CMK (cell line): ENCODE measurements at places on chromosomes 12 and 14.

DNA sequence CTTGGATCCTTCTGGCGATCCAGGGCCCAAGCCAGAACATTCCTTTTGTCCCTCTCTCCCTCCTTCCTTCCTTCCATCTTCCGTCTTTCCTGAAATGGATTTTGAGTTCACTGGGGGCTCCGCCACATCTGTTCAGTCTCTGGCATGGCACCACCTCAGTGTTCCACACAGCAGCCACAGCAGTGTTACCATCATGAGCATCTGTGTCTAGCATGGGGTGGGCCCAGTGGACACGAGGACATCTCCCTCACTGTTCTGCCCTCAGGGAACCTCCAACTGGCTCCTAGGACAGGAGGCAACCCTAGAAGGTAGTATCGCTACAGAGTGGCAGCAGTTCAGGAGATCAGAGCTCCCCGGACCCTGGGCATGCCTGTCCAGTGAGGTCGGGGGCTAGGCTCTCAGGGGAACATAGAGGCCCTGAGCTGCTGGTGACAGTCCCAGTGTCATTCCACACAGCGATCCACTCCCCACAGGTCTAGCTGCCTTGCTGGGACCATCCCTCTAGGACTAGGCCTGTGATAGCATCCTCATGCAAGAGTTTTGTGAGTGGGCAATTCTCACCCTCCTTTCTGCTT is 59.0 kb downstream of the GALNT16 start:
- DNase-seq, result no peak

- DNase-seq, result no peak
These were observed 2.3 kb downstream of the CCND2 start for GRCh38 chr12:4275870-4276301.

DNA sequence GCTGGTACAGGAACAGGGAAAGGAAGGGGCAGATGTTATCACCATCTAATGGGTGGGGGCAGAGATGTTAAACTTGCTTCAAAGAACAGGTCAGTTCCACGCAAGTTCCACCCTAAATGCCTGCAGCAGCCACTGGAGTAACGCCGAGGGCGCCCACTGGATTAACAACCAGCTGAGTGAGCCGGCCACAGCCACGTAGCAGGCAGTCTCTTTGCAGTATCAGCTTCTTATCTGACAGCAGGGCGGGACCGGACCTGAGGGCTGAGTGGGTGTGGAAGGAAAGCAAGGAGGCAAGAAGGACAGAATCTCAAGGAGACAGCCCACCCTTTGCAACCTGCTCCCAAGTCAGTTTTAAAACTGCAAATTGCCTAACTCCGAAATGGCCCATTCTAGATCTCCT is 38.4 kb upstream of the FOXN3 start:
- DNase-seq, result no peak

GRCh38 chr14:104979758-104980610 is 1.8 kb upstream of the AHNAK2 start:
- no peak for DNase-seq

DNA sequence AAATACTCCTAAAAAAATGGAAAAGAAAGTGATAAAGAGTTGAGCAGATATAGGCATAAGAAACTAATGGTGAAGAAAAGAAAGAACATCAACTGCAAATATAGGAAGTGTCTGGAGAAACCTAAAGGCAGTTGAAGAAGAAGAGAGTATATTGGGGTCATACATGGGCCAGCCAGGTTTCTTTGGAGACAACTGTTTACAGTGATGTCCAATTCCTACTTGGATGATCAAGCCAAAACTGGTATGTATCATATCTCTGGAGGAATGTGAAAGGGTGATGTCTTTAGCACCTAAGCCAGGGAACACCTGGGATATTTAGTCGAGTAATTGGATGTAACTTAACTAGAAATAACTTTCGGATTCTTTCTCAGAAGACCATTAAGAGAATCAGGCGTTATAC is 129.3 kb upstream of the FLRT2 start:
- DNase-seq, result no peak

- no peak for DNase-seq
These were observed 126.0 kb upstream of the ATP2B1 start for GRCh38 chr12:89834676-89835075.

- DNase-seq, result no peak
These were observed 56.5 kb upstream of the GZMB start for GRCh38 chr14:24690492-24690891.

DNA sequence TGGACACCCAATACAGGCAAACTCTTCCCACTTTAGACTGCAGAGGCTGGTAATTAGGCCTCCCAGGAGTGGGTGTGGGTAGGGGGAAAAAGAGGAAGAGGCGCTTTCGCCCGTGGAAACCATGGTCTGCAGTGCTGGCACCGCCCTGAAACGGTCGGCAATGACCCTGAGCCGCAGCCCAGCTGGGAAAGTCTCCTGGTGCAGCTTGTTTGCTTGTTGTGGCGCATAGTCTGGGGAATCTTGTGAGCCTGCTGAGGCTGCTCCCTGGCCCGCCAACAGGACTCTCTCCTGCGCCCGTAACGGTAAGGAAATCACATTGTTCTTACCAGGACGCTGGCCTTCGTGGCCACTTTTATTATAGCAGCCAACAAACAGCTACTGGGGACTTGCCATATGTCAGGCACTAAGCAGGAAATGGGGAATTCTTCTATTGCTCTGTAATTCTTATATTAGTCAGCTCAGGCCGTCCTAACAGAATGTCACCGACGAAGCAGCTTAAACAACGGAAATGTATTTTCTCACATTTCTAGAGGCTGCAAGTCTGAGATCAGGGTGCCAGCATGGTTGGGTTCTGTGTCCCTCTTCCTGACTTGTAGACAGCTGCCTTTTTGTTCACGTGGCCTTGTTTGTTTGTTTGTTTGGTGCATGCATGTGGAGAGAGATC is 52.5 kb upstream of the RIN3 start:
- DNase-seq, result no peak

GRCh38 chr14:56056031-56056430 is 62.2 kb upstream of the PELI2 start:
- DNase-seq, result no peak

DNA sequence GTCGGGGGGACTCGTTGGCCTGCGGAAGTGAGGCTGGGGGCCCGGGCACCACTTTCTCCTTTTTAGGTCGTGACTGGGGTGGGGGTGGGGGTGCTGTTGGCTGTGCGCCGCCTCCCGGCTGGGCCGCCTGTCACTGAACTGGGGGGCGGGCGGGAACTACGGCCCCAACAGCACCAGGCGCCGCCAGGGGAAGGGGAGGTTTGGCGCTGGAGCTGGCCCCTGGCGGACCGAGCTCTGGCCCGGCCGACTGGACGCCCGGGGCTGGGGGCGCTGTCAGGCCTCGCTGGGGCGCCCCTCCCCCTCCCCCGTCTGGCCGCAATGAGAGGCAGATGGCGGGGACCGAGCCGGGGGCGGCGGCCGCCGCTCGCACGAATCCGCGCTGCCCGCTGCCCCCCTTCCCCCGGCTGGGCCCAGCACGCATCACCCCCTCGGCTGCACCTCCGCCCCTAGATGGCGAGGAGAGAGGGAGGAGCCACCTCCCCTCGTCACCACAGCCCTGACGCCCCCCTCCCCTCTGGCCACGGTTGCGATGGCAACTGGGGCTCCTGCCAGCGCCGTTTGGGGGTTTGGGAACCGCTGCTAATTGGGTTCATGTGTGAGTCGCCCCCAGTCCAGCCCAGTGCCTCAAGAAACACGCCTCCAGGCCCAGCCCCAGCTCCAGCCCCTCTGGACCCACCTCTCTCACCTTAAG is 723 bp downstream of the NFATC4 start:
- no peak for DNase-seq

- DNase-seq, result no peak
These were observed 2.5 kb upstream of the ACTN1 start for GRCh38 chr14:68981539-68981976.

- DNase-seq, result no peak
These were observed 229.7 kb downstream of the SLC25A21 start for GRCh38 chr14:36942522-36943245.

DNA sequence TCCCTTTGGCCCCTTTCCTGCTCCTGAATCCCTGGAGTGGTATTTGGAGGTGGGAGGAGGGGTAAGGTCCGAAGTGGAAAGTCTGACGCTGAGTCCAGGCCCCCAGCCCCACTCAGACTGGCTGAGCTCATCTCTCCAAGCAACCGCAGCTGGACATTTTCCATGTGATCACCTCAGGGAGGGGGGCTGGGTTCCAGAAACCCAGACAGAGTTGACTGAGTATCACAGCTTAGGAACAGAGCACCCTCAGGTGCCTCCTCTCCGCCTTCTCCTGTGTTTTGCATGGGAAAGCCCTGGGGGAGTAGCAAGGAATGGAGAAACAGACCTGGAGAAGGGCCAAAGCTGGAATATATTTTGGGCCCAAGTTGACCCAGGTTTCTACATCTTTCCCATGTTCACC is 8.0 kb upstream of the ITGA5 start:
- no peak for DNase-seq

GRCh38 chr12:1634590-1635191 is 5.7 kb downstream of the WNT5B start:
- peak; percentile 31 for DNase-seq

GRCh38 chr14:77120771-77121743 is 20.5 kb downstream of the ZDHHC22 start:
- DNase-seq, result no peak
